ELR (cell line): ENCODE measurements at places on chromosomes 3 and 15.

GRCh38 chr15:33419701-33420100, 108.9 kb downstream of the RYR3 start:
- DNase-seq: no peak

DNA sequence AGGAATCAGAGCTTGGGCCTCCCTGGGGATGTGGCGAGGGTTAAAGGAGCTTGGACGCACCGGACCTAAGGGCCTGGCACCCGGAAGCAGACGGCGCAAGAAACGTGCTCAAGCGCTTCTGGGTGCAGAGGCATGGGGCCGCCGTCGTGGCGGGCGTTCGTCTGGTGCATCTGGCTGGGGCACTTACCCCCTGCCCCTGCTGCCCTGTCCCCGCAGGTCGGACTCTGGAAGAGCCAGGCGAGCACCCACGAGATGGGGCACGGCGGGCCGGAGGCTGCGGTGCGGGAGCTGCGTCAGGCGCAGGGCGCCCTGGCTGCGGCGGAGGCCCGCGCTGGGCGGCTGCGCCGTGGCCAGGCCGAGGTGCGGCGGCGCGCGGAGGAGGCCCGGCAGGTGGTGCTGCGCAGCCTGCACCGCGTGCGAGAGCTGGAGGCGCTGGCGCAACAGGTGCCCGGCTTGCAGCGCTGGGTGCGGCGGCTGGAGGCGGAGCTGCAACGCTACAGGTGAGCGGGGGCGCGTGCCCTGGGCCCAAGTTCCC, 2.5 kb downstream of the EFCC1 start:
- no peak for DNase-seq

DNA sequence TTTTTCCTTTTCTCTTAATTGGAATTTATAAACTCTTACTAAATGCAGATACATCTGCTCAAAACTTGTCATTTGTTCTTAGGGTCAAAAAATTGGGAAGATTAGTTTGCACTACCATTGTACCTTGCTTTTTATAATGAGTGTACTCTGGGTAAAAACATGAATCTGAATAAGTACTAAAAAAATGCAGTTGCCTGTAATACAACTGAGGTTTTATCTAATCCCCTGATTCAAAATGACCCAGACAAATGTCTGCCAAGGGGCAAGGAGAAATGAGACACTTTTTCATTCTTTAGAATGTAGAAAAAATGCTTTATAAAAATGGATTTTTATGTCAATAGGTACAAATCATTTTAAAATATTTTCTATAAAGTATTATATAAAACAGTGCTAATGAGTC, 42.4 kb downstream of the RASA2 start:
- DNase-seq: no peak

- no peak for DNase-seq
These were observed 189.3 kb downstream of the SV2B start for GRCh38 chr15:91289324-91289723.

DNA sequence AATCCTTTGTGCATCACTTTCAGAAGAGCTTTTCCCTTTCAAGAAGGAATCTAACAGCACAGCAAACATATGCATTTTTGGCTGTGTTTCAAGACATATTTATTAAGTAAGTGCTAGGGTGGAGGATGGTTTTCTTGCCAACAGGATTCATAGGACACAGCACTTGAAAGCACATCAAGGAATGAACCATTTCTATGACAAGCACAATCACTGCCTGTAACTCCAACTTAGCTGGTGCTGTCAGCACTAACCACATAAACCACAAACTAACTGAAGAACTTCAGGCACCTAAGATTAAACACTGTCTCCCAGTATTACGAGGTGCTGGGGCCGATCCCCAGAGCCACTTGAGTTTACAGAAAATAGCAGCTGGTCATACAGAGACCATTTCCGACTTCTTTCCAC, 35.4 kb upstream of the SPRED1 start:
- DNase-seq: peak; percentile 73

- no peak for DNase-seq
These were observed 66.5 kb upstream of the TBL1XR1 start for GRCh38 chr3:177263615-177264368.

- DNase-seq: no peak
These were observed 97.4 kb downstream of the PGPEP1L start for GRCh38 chr15:98909968-98910885.

DNA sequence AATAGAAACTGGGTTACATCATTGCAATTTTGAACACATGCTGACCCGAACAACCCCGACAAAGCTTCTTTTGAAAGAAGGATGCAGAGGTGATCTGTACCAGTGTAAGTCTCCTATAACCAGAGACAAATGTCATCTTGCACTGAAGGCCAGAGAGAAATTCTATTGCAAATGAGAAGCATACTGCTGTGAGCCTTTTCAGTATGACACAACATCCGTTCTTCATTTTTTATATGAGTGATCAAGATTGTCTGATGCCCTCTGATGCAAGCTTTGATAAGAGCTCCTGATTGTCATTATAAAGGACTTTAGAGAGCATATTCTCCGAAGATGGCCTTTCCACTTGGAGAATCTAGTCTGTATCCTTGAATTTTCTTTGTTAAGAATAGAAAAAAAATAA, 36.9 kb downstream of the PCOLCE2 start:
- peak; percentile 62 for DNase-seq

- no peak for DNase-seq
These were observed 31.7 kb downstream of the NR2F2 start for GRCh38 chr15:96362011-96362754.

GRCh38 chr15:81959196-81959595, 86.6 kb downstream of the MEX3B start:
- no peak for DNase-seq

DNA sequence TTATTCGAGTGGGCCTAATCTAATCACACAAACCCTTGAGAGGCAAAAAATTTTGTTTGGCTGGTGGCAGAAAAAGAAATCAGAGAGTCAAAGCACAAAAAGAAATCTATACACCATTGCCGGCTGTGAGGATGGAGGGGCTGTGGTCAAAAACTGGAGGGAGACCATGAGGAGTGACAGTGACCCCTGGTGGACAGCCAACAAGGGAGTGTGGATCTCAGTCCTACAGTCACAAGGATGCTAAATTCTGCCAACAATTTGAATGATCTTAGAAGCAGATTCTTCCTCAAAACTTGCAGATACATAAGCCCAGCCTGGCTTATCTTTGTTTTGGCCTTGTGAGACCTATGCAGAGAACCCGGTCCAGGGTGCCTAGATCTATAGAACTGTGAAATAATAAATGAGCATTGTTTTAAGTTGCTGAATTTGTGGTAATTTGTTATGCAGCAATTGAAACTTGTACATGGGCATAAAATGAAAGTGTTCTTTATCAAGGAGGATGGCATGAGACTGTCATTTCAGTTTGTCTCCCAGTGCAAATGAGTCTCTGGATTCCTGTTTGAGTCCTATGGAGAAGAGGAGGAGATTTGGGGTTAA, 103.0 kb upstream of the ARHGEF26 start:
- DNase-seq: peak; percentile 56
